ENCODE measurements at places on chromosomes 2 and 18. TPM values are rescaled to one million over a fixed set of nuclear protein-coding genes. Genes with fewer than 3 reads are reported as not detected.

DLX2 gene
- 4.4 TPM for total RNA-seq

ATOH8 gene
- total RNA-seq: 3.8 TPM

RBM43 gene
- 3.7 TPM for total RNA-seq

MALT1 gene
- 34.0 TPM for total RNA-seq

TFPI gene
- 129 TPM for total RNA-seq

IL37 gene
- not detected for total RNA-seq

ASB18 gene
- not detected for total RNA-seq

ACTG2 gene
- total RNA-seq: 0.23 TPM

NBAS gene
- 36.3 TPM for total RNA-seq

UGT1A6 gene
- not detected for total RNA-seq

ALPI gene
- not detected for total RNA-seq

CIB4 gene
- 0.33 TPM for total RNA-seq

- DNase-seq: no peak
Observed at GRCh38 chr2:167749660-167750059, 497.7 kb downstream of the STK39 start.

GRCh38 chr2:151634736-151635467 lies 99.4 kb downstream of the NEB start:
- DNase-seq: no peak

GRCh38 chr2:68292108-68292710 lies 27.5 kb downstream of the CNRIP1 start:
- DNase-seq: peak; percentile 18

DNA sequence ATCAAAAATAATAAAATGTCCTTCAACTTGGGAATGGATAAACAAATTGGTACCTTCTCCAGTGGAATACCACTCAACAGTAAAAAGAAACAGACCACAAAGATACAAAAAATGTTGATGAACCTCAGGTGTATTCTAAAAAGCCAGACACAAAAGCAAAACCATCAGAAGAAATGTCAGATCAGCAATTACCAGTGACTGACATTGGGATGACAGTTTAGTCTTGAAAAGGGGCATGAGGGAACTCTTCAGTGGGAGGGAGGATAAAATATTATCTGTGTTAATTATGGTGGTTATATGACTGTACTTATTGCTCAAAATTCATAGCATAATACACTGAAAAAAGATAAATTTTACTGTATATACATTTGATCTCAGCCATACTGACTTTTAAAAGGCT lies 473.0 kb downstream of the TMX3 start:
- DNase-seq: no peak

GRCh38 chr2:175206866-175207265 lies 25.4 kb upstream of the ATP5MC3 start:
- DNase-seq: no peak

- no peak for DNase-seq
Observed at GRCh38 chr2:223230352-223230751, 178.4 kb downstream of the KCNE4 start.

GRCh38 chr2:138964418-138964817 lies 184.2 kb upstream of the NXPH2 start:
- DNase-seq: no peak

- DNase-seq: no peak
Observed at GRCh38 chr2:165743442-165743841, 50.6 kb downstream of the GALNT3 start.

GRCh38 chr18:78416853-78417252 lies 562.8 kb upstream of the SALL3 start:
- DNase-seq: no peak

DNA sequence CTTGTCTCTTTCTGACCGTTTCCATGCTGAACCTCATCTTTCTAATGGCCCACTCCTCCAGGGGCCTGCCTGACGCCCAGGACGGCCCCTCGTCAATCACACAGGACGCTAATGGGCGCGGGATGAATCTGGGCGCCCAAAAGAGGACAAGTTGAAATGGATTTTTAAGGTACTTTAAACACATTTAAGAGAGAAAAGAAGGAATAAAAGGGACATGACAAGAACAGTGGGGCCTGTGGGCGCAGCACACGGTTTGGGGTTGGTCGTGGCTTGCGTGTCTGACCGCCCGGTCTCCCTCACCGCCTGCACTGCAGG lies 607 bp upstream of the UBE2F start:
- no peak for DNase-seq

DNA sequence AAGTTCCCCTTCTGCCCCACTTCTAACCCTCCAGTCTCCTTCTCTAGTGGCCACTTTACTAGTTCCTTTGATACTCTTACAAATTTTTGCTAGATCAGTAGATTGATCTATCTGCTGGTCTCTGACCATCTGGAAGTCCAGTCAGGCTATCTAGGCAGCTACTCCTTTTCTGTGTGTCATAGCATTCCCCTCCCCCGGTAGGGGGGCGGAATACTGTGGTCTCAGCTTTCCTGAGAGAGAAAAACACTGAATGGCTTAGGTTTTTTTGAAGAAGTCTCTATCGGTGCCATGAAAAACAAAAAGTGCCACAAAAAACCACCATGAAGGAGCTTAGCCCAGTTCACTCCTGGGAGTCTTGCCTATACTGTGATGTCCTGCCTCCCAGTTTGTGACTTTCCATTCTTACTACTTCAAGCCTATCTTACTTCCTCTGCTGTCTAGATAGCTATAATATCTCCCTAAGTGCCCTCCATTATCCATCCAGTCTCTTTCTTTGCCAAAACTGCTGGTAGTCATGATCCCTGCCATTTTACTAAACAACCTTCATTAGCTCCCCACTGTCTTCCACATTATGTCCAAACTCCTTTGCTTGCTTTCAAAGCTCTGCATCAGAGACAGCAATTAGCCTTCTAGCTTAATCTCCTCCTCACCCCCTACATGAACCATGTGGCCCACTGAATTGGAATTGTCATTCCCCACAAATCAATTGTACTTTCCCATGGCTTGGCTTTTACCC lies 29.9 kb downstream of the TPGS2 start:
- no peak for DNase-seq

GRCh38 chr2:45919711-45920111 lies 268.2 kb downstream of the PRKCE start:
- DNase-seq: no peak

- no peak for DNase-seq
Observed at GRCh38 chr2:211930331-211930730, 608.3 kb downstream of the ERBB4 start.

DNA sequence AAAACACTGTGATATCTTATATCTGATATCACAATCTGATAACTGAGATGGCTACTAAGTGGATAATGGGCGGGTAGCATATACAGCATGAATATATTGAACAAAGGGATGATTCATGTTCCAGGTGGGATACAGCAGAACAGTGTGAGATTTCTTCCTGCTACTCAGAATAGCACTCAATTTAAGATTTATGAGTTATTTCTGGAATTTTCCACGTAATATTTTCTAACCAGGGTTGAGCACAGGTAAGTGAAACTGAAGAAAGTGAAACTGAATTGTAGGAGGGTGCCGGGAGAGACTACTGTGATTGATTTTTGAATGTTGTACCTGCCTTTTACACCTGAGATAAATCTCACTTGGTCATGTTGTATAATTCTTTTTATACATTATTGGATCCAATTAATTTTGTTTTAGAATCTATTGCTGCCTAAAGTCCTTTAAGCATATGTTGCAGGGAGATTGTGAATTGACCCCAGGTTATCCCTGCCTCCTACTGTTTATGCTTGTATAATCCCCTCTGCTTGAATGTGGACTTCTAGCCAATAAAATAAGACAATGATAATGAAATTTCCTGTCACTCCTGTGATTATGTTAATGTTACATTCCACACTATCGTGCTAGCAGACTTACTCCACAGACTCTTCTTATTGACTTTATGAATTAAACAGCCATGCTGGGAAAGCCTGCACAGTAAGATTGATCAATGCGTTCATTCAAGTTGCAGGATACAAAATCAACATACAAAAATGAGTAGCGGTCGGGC lies 67.6 kb upstream of the RBBP8 start:
- no peak for DNase-seq

- DNase-seq: no peak
Observed at GRCh38 chr18:48868468-48869466, 82.0 kb downstream of the SMAD7 start.

GRCh38 chr2:190178066-190178722 lies 115.7 kb upstream of the MSTN start:
- no peak for DNase-seq

GRCh38 chr2:56898986-56899385 lies 715.2 kb downstream of the CCDC85A start:
- DNase-seq: no peak

DNA sequence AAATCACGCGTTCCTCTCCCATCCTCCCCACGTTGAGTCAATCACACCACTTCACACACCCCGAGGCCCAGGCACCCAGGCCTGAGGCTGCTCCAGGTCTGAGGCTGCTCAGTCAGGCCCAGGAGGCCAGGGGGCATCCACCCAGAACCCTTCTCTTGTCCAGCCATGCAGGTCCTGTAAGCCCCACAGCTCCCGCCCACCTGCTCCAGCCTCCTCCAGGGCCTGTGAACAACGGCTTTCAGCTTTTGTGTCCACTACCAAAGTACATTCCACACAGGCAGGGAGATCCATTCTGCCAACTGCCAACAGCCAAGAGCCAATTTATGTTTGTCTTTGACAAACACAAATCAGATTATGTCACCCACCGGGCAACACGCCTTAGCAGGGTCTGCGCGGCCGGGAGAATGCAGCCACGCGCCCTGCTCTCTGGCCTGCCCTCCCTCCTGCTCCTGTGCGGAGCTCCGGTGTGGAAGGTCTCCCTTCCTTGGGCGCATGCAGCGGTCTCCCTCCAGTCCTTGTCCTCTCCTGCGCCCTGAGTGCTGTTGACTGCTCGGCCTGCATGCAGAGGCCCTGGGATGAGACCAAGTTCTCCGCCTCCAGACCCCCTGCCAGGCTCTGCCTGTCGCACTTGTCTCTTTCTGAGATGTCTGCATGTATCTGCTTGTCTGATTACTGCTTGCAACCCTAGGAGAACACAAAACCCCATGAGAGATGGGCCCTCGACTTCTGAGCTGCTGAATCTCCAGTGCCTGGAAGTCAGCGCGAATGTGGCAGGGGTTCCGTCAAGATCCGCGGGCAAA lies 146.6 kb downstream of the ZNF516 start:
- peak; percentile 2 for DNase-seq

- DNase-seq: peak; percentile 91
Observed at GRCh38 chr2:64359892-64360657, 93.9 kb upstream of the LGALSL start.

GRCh38 chr2:230269715-230270114 lies 44.2 kb downstream of the SP140 start:
- no peak for DNase-seq

DNA sequence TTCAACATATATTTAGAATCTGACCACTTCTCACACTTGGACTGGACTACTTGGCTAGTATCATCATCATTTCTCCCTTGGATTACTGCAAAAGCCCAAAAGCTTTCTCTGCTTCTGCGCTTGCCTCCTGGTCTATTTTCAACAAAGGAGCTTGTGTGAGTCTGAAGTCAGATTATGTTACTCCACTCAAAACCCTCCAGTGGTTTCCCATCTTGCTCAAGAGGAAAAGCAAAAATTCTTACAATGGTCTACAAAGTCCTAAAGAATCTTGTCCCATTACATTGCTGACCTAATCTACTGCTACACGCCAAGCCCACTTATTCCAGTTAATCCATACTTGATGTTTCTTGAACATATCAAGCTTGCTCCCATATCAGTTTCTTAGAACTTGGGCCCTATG lies 9.6 kb downstream of the PREPL start:
- DNase-seq: no peak

Data from Panc1 (cell line).